ENCODE measurements at places on chromosomes 7 and 10.

DNA sequence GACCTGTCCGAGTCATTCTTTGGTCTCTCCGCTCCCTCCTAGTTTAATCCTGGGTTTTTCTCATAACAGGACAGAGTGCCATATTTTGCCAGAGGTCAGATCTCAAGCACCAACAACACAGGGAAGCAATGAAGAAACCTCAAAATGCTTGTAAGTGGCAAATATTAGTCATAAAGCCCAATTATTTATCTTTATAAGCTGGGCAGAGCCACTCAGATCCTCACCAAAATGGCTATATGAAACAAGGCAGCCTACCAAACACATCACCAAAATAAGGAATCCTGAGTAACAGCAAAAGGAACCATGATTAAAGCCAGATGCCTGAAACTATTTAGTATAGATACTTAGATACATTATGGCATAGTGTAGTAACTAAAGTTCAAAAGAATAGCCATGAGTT is 4.7 kb downstream of the ECD start:
- DNase-seq: no peak

- no peak for DNase-seq
Measured at GRCh38 chr10:78250313-78251015, 216.8 kb downstream of the RPS24 start.

DNA sequence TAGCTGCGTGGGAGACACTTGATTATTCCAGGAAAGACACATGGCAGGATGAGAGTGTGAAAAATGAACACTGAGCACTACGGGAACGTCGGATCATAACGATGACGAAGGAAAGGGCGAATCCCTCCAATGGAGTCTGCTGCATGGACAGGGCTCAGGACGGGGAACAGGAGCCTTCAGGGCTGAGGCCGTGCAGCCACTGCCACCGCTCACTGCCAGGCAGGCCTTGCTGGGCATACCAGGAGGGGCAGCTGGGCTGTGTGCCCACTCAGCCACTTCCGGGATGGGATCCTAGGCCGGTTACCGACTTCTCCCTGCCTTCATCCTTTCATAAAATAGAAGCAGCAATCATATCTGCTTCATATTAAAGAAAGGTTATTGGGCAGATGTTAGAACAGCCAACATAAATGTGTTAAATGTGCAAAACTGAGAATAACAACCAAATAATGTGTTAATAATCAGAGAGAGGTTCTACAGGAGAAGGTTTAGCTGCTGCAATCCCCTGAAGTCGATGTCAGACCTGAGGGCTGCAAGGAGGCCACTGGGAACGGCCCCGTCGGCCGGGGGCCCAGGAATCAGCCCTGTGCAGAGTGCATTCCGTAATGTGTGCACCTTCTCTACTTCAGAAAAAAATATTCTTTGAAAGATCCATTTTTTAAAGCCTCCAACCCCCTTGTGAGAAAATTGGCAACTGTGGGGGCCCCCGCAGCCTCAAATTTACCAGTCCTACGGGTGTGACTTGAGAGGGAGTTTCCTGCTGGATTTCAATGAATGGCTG is 63.6 kb downstream of the ADARB2 start:
- DNase-seq: no peak

DNA sequence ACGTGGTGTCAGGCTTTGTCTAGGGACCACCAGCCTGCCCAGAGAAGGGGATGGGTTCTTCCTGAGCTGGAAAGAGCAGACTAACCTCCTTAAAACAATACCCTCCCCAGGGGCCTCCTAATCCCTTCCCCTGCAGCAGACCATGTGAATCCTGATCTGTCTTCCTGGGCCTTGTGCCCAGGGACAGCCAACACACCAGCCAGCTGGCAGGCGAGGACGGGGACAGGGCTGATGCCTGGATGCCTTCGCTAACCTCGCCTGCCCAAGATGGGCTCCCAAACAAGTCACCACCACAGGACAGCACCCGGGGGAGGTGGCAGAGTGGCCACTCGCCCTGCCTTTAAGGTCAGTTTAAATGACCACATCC is 17.6 kb downstream of the PODXL start:
- DNase-seq: no peak

DNA sequence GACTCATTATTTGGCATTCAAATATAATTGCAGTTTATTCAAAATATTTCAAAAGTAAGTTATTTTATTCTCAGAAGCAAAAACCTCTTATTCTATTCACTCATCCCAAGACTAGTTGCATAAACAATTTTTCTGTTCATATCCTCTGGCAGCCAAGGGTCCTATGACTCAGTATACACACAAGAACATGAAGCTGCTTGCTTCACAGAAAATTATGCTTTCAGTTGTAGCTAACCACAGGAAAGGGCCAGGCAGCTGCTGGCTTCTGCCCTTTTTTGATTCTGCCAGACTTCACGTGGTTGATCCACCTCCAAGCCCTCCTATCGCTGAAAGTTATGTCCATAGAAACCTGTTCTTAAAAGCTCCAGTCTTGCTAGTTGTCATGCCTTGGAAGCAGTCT is 108.8 kb downstream of the ABCA13 start:
- peak; percentile 38 for DNase-seq

DNA sequence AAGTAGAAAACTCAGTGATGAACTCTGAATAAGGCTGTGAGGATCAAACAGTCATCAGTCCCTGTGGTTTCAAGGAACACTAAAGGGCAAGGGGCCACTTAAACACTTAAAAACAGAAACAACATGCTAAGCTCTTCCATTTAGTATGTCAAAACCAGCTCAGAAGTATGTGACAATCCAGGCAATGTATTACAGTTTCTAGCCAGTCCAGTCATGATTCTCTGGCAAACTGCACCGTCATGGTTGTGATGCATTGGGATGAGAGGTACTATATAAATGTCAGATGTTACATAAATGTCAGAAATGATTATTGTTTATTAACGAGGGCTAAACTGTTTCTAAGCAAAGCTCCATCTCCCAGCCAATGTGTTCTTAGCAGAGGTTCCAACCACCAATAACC is 4.7 kb upstream of the CREB5 start:
- DNase-seq: peak; percentile 65

DNA sequence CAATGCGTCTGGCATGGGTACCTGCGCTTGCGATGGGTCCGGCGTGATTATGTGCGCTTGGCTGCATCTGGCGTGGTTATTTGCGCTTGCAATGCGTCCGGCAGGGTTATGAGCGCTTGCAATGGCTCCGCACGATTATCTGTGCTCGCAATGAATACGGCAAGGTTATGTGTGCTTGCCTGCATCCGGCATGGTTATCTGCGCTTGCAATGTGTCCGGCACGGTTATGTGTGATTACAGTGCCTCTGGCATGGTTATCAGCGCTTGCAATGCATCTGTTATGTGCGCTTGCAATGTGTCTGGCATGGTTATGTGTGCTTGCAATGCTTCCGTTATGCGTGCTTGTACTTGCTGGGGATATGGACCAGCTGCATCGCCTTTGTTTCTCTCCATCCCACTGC is 37.7 kb downstream of the RBAK start:
- no peak for DNase-seq

- DNase-seq: no peak
Measured at GRCh38 chr10:79264942-79265341, 82.3 kb upstream of the PPIF start.

GRCh38 chr7:129454249-129454551 is 20.0 kb downstream of the STRIP2 start:
- DNase-seq: no peak

DNA sequence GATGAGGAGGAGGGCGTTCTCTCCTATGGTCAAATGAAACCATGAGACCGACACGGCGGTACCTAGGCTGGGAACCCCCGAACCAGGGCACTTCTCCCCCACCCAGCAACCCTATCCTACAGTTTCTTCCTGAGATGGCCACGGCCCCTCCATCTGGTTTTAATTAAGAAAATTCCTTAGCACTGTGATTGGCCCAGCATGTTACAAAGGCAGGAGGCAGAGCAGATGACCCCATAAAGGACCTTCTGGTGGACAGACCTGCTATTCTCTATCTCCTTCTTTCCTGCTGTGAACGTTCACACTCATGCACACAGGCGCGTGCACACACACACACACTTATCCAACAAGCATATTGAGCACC is 129.4 kb downstream of the RGS10 start:
- DNase-seq: no peak

GRCh38 chr10:17427666-17428350 is 26.6 kb downstream of the ST8SIA6 start:
- DNase-seq: no peak

- DNase-seq: peak; percentile 53
Measured at GRCh38 chr10:71263376-71263775, 51.0 kb downstream of the UNC5B start.

DNA sequence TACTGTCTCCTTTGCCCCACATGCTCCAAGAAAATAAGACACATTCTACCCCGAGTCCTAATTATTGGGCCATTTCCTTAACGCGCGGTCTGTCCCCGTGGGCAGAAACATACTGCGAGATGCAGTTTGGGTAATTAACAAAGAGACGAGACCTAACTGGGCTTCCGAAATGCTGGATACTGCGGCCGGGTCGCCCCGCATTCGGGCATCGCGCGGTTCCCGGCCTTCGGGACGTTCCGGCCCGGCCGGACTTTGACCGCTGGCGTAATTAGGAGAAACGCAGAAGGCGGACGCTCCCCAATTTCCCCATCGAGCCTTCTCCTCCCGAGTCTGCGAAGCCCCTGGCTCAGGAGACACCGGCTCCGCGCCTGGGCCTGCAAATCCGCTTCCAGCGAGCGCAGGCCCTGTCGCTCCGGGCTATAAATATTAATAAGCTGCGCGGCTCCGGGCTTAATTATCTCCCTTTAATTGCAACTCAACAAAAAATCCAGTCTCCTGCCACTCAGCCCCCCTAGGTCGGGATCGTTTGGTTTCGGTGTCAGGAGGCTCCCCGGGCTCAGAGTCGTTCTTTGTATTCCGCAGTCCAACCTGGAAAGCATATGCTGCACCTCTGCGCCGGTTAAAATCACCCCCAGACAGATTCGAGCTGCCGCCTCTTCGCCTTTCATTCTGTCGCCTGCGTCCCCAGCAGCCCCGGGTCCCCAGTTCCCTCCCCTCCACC is 131.5 kb downstream of the SPAG6 start:
- no peak for DNase-seq

- DNase-seq: peak; percentile 4
Measured at GRCh38 chr7:141646826-141647480, 55.0 kb downstream of the DENND11 start.

- no peak for DNase-seq
Measured at GRCh38 chr7:2354939-2355704, 495 bp downstream of the EIF3B start.

GRCh38 chr10:119219871-119220270 is 12.5 kb downstream of the GRK5 start:
- no peak for DNase-seq

DNA sequence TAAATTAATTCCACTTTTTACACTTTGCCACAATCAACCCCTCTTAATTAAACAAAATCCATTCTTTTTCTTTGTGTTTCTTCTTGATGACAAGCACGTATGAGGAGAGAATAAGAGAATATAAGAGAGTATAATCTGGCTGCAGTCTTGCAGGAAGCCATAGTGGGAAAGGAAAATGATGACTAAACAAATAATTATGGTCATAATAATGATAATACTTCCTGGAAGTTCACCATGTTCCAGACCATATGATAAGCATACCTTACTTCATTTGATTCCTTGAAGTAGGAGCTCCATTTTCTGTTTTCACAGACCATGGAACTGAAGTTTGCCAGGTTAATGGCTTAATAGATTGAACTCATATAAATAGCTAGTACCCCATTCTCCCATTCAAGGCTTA is 237.8 kb downstream of the SEMA3D start:
- peak; percentile 44 for DNase-seq

GRCh38 chr10:25666276-25666675 is 267.8 kb upstream of the MYO3A start:
- peak; percentile 61 for DNase-seq

GRCh38 chr7:79340212-79340611 is 113.3 kb downstream of the MAGI2 start:
- DNase-seq: no peak

DNA sequence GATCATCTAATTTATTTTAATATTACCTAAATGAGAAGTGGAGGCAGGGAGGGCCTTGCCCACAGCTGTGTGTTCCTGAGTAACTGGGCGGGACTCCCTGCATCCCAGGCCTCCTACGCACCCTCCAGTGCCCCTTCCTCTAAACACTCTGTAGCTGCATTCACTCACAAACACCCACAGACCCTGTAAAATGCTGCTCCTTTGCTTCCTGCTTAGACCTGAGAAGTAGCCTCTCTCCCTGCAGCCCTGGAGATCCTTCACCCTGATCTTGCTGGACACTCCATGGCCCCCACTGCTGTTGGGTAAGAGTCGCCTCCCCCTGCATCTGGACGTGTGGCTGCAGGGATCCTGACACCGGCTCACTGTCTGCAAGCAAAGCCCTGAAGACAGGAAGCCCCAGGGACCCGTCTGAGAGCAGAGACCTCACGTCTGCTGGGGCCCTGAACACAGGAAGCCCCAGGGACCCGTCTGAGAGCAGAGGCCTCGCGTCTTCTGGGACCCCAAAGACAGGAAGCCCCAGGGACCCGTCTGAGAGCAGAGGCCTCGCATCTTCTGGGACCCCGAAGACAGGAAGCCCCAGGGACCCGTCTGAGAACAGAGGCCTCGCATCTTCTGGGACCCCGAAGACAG is 589.8 kb downstream of the DNAJB6 start:
- no peak for DNase-seq

GRCh38 chr10:88551246-88551645 is 31.9 kb downstream of the RNLS start:
- DNase-seq: no peak

- peak; percentile 23 for DNase-seq
Measured at GRCh38 chr10:103969436-103969835, 2.5 kb downstream of the SLK start.
